ENCODE measurements at places on chromosomes 2 and 18.

DNA sequence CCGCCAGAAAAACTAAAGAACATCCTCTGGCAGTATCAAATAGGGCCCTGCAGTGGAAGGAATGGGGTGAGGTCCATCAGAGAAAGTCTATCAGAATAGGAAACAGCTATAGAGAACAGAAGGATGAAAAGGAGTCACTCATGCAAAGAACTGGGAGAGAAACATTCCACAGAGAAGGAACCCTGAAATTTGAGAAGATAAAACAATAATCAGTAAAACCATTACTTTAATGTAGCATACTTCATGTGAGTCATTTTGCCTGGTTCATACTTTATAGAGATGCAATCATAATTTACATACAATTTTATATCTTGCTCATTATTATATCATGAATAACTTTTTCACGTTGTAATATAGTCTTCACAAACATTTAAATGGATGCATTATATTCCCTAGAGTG, 402.2 kb downstream of the NCKAP5 start:
- DNase-seq = no peak

- DNase-seq = no peak
Observed at GRCh38 chr2:178386986-178387597, 63.9 kb downstream of the PRKRA start.

GRCh38 chr2:236242057-236242495, 22.1 kb downstream of the ASB18 start:
- DNase-seq = no peak

DNA sequence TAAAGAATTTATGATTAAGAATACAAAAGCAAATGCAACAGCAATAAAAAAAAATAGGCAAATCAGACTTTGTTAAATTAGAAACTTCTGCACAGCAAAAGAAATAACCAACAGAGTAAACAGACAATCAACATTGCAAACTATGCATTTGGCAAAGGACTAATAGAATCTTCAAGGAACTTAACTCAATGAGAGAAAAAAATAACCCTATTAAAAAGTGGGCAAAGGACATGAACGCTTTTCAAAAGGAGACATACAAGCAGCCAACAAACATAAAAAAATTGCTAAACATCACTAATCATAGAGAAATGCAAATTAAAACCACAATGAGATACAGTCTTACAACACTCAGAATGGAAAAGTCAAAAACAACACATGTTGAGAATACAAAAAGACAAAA, 166.0 kb upstream of the DSEL start:
- no peak for DNase-seq

GRCh38 chr2:10452312-10452711, 4.2 kb upstream of the ODC1 start:
- DNase-seq = peak; percentile 65

GRCh38 chr2:37648331-37649011, 23.0 kb downstream of the CDC42EP3 start:
- DNase-seq = no peak

DNA sequence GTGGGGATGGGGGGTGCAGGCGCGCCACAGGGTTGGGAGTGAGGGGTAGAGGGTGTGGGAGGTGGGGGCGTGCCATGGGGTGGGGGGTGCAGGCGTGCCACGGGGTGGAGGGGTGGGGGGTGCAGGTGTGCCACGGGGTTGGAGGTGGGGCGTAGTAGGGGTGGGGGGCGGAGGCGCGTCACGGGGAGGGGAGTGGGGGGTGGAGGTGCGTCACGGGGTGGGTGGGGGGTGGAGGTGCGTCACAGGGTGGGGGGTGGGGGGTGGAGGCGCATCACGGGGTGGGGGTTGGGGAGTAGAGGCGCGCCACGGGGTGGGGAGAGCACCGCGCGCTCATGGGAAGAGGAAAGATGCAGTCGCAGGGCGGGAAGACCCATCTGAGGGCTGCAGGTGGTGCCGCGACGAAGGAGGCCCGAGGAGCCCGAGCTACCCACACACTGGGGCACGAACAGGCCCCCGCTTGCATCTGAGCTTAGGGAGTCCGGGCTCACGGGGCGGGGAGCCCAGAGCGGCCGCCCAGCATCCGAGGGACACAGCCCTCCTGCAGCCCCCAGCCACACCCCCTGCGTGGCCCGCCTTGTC, 37.5 kb downstream of the SNED1 start:
- no peak for DNase-seq

DNA sequence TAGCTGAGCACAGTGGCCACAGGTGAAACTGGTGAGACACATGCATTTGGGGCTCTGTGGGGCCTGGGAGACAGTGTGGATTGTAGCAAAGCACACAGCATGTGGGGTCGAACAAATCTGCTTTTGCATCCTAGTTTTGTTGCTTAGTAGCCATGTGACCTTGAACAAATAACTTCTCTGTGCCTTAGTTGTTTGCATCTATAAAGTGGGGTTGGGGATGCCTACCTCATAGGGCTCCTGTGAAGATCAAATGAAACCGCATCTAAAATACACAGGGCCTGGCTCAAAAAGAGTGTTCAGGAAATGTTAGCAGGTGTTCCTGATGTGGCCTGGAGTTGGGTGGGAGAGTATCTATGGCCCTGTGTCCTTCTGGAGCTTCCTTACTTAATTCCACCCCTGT, 30.3 kb upstream of the CATIP start:
- no peak for DNase-seq

DNA sequence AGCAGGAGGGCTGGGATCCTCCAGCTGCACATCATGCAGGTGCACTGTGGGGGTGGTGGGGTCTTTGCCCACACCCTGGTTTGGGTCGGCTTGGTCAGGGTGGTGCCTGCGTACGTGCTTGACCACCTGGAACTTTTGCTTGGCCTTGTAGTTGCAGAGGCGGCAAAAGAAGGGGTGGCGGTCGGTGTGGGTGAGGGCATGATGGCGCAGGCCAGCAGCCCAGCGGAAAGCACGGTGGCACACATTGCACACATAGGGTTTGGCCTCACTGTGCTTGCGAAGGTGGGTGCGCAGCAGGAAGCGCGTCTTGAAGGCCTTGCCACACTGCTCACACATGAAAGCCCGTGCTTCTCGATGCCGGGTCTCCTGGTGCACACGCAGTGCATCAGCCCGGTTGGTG, 21.1 kb downstream of the ZNF142 start:
- DNase-seq = no peak

DNA sequence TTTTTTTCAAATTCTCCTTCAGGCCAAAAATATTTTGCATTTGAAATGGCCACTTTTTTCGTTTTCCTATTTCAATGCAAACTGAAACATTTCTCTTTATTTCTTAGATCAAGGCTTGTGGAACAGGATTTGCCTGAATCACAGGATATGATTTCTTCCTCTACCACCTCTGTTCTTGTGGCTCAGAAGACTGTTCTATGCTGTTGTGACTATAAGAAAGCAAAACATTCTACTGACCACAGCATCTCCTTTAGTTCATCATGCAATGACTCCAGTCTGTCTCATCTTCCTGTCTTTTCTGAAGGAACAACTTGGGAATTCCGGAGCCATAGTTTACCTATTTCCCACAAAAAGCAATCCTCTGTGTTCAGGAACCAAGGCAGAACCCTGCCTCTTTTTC, 16.2 kb upstream of the ZNF512 start:
- DNase-seq = no peak

GRCh38 chr2:144249035-144249637, 270.8 kb downstream of the ZEB2 start:
- no peak for DNase-seq

DNA sequence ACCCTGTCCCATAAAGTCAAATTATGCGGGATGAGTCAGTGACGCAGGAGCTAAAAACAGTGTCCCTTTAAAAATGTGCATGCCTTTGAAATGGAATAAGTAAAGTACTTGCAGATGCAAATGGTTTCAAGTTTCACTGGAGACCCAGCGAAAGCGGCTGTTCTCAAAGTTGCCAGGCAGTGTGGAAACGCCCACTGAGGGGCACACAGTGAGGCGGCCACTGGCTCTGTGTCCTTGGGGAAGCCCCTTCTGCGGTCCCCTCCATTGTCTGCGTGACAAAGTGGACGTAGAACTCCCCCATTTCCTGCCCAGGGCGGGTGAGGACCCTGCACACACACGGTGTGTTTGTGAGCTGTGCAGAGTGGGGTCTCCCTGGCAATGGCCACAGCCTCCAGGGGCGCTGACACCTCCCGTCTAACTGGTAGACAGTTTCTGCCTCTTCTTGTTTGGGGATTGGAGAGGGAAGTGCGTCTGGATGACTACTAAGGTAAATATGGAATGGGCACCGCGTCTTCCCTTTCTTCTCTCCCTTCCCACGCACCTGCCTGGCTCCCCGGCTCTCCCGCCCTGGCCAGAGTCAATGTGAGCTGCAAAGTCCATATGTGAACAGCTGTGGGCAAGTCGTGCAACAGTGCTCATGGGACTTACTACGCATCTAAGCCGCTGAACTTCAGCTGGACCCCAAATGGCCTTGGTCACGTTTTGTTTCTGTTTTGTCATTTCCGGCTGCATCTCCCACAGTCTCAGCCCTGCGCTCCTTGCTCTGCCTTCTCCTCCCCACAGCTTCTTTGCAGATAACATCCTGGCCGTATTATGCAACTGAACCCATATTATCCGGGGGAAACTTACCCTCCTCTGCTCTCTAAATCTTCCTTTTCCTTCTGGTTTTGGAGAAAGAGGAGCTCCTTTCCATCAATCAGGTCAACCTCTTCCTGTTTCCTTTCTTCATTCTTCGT, 33.7 kb upstream of the ZNF516 start:
- no peak for DNase-seq

DNA sequence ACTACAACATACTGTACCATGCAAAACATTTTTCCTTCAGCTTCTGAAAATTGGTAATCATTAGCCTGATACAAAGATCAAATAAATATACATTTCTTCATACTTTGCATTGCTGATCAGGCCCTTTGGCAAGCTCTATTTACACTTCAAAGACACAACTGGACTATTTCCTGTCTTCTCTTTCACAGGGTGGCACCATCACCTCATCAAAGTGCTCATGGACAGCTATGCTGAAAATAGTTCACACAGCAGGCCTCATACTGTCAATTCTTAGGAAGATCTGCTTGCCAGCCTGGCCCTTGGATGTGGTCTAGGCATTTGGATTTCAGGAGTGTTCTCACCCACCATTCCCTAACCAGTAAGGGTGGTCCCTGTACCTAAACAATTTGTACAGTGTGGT, 33.9 kb downstream of the FBXO15 start:
- DNase-seq = no peak

- DNase-seq = no peak
Observed at GRCh38 chr2:199875400-199875799, 24.4 kb upstream of the FTCDNL1 start.

- DNase-seq = no peak
Observed at GRCh38 chr2:107627164-107627563, 199.5 kb upstream of the RGPD4 start.

GRCh38 chr2:164873210-164873908, 31.7 kb upstream of the COBLL1 start:
- DNase-seq = no peak

- DNase-seq = peak; percentile 98
Observed at GRCh38 chr2:183665425-183665824, 541.2 kb downstream of the NUP35 start.

DNA sequence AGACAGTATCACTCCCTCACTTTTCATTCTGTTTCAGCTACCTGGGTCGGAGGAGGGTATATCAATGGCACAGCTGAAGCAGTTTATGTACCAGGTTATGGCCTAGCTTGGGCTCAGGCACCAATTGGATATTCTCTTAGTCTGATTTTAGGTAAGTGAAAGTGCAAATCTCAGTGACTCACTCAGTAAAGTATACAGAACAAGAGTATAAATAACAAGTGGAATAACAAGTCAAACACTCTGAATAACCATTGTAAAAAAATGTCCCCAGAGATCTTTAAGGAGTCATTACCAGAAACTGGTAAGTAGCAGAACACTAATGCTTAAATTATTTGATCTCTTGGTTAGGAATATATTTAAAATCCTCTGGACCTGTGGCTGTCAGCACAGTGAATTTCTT, 5.7 kb downstream of the SLC5A7 start:
- DNase-seq = no peak

GRCh38 chr2:54610700-54611099, 112.8 kb upstream of the EML6 start:
- DNase-seq = no peak

GRCh38 chr2:36692121-36692520, 4.4 kb upstream of the VIT start:
- no peak for DNase-seq

- no peak for DNase-seq
Observed at GRCh38 chr18:77103991-77104531, 28.5 kb downstream of the MBP start.

GRCh38 chr2:177599139-177599688, 206.6 kb downstream of the AGPS start:
- DNase-seq = no peak

- DNase-seq = no peak
Observed at GRCh38 chr2:228983700-228984099, 287.4 kb downstream of the PID1 start.

DNA sequence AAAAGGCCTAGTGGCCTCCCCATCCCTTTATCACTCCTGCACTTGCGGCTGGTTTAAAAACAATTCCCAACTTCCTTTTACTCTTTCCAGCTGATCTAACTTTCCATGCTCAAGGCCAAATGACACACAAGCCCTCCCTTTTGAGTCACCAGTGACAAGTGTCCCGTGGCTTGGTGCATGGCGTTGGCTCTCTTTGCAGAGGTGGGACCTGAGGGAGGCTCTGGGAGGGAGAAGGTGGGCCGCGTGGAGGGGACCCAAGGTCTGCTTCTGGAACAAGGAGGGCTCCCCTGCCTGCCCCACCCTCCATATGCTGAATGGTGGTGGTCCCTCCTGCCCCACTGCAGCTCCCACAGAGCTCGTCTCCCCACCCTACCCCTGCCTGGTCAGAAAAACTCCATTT, 30.8 kb upstream of the HPCAL1 start:
- no peak for DNase-seq

- no peak for DNase-seq
Observed at GRCh38 chr2:19543663-19544383, 185.4 kb upstream of the OSR1 start.

GRCh38 chr2:174572556-174572955, 25.0 kb downstream of the WIPF1 start:
- DNase-seq = no peak

GRCh38 chr2:186299610-186300009, 186.4 kb upstream of the ZC3H15 start:
- no peak for DNase-seq

DNA sequence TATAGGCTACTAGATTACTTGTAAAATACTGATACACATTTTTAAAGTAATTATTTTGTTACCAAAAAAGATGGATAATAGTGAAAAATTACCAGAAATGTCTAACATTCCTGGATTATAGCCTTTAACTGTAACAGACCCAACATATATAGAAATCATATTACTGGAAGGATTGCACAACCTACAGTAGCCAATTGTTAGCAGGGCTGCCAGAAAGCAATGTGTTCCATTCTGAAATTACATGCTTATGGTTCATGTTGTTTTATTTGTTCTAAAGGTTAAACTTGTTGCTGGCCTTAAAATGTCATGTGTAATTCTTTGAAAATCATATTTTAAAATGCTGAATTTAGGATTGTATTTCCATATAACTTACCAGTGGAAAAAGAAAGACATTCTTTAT, 793.6 kb upstream of the ACVR2A start:
- no peak for DNase-seq
